ENCODE measurements at places on chromosomes 4 and X.
A peak's percentile ranks its signal among the peaks of the same experiment; 100 is the strongest.

GRCh38 chr4:124390861-124391260 lies 321.7 kb downstream of the ANKRD50 start:
- ATAC-seq: no peak

DNA sequence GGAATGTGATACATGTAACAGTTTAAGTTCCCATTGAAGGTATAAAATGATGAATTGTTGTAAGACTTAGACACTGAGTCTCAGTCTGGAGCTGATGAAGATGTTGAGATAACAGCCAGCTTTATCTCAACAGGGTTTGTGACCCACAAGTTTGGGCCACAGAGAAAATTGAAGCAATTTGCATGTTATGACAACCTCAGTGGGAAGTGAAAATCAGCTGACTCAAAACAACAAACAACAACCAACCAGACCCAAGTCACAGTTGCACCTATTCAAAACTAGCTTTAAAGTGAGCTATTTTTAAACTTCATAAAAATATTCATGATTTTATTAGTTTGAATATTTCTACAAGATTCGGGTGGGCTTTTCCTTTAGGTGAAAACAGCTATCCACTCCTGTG lies 8.0 kb downstream of the SFRP2 start:
- no peak for ATAC-seq

- peak; percentile 89 for ATAC-seq
These were observed 61.3 kb upstream of the CASK start for GRCh38 chrX:41984628-41985027.

GRCh38 chr4:45280121-45280520 lies 553.8 kb upstream of the GNPDA2 start:
- ATAC-seq: no peak

DNA sequence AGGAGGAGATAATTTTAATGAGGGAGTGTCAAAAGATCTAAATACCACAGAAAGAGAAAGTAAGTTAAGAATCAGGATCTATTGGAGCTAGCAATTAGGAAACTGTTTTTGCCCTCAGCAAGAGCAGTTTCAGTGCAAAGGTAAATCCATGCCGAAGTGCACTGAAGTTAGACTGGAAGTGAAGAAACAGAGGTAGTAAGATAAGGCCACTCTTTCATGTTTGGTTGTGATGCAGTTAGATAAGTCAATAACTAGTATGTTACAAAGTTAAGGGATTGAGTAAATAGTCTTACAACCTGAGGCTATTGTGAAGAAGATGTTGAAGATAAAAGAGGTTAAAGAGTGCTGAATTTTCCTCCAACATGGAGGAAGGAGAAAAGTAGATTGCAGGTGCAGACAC lies 46.7 kb upstream of the UCP1 start:
- ATAC-seq: no peak

GRCh38 chr4:6887591-6888371 lies 21.8 kb upstream of the TBC1D14 start:
- ATAC-seq: peak; percentile 6

DNA sequence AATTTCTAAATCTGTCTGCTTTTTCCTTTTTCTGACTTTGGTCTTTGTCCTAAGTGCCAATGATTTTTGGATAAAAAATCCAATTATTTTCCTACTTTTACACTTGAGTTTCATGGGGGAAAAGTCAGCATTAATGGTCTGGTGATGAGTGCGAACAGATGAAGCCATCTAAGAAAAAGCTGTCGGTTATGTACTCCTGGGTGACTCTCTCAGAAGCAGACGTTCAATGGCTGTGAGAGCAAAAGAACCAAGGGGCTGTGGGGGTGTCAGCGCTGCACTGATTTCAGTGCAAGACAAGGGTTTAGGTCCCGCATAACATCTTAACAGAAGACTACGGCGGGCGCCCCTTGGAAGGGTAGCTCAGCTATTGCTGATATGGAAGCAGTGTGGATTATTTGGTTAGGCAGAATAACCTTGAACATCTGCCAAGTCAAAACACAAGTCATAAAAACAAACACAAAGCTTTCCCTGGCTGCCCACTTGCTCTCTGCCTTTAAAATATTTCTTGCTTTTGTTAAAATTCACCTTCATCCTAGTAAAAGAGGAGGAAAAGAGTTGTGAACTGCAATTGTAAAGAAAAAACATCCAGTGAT lies 240.5 kb downstream of the MAML3 start:
- ATAC-seq: no peak
